ENCODE measurements at places on chromosomes 1 and 21.

GRCh38 chr1:114320586-114320985, 166.9 kb upstream of the SYT6 start:
- DNase-seq = no peak

- no peak for DNase-seq
These were observed 630.0 kb upstream of the ADGRL2 start for GRCh38 chr1:81170721-81171120.

GRCh38 chr1:27333717-27334279, 8.0 kb upstream of the SYTL1 start:
- DNase-seq = no peak

- no peak for DNase-seq
These were observed 11.2 kb upstream of the LORICRIN start for GRCh38 chr1:153248176-153248879.

GRCh38 chr1:207497941-207498340, 2.0 kb downstream of the CR1 start:
- DNase-seq = no peak

GRCh38 chr21:45150638-45151131, 76.3 kb downstream of the ADARB1 start:
- no peak for DNase-seq

DNA sequence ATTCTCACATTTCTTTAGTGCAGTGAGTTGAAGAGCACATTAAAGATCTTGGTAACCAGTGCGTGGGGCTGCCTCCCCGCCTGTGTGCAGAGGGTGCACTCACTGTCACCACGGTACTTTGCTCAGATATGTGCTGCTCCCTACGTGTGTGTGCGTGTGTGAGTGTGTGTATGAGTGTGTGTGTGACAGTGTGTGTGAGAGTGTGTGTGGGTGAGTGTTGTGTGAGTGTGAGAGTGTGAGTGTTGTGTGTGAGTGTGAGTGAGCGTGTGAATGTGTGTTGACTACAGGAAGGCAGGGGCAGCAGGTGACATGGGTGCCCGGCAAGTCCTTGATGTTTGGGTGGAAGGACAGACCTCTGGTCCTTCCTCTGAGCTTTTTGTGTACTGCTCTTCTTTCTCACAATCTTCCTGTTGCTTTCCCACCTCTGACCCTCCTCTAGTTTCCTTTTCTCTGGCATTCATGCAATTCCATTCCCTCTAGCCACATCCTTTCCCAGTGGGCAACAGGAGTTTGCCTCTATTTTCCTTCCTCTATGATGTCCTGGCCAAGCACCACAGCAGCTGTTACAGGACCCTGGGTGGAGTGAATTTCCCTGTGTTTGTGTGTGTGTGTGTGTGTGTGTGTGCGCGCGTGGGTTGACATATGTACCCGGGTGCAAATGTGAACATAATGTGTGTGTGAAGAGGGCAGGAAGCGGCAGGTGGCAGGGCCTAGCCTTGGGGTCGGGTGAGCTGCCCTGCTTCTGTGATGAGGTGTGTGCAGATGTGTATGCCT, 19.8 kb downstream of the LHX4 start:
- no peak for DNase-seq

- DNase-seq = no peak
These were observed 81.7 kb downstream of the DDX20 start for GRCh38 chr1:111837393-111837792.

DNA sequence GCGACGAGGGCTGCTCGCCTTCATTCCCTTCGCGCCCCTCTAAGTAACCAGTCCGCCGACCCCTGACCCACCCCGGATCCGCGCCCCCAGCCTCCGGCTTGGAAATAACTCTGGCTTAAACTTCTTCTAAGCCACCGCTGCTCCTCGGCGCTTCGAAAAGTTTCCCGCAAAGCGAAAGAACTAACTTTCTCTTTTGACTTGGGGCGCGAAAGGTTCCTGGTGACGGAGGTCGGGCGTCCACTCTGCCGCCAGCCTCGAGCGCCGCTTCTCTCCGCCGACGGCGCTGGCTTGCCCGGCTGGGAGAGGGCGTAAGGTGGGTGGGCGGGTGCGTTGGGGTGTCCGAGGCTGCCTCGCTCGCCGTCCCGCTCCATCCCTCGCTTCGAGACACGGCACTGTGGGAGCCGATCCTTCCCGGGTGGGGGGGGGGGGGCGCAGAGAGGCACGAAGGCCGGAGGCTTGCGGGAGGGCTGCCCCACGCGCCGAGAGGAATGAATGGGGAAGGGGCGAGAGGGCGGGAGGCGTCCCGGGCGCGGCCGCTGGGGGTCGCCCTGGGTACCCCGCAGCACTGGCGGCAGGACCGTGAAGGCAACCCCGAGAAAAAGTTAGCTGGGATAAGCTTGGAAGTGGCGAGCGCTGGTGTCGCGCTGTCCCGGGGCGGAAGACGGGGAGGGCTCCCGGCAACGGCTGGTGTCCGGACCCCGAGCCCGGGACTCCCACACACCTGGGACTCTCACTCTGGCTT, 569 bp downstream of the ATF3 start:
- peak; percentile 48 for DNase-seq

DNA sequence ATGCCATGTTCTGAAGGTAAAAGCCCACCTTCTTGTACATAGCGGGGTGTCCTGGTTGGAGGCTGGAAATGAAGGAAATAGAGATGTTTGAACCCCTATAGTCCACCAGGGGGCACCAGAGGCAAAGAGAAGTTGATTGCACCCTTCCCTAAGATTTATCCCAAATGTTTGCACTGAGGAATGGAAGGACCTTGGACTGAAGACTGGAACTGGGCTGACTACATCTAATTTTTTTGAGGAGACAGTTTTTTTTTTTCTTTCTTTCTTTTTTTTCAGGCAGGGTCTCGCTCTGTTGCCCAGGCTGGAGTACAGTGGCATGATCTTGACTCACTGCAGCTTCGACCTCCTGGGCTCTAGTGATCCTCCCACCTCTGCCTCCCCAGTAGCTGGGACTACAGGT, 55.3 kb upstream of the EIF4G3 start:
- peak; percentile 43 for DNase-seq

DNA sequence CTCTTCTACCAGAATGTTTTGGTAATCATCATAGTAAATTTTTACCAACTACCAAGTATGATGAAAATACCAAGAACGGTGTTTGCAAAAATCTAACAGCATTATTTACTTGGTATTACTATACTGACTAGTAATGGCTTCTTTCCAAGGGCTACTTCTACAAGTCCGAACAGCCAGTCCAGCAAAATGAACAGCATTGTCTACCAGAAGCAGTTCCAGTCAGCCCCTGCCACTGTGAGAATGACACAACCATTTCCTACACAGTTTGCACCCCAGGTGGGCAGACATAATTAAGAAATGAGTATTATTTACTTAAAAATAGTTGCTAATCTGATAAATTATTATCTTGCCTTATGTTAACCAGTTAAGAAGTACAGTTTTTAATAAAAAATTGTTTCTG, 33.8 kb upstream of the MYOCOS start:
- no peak for DNase-seq

DNA sequence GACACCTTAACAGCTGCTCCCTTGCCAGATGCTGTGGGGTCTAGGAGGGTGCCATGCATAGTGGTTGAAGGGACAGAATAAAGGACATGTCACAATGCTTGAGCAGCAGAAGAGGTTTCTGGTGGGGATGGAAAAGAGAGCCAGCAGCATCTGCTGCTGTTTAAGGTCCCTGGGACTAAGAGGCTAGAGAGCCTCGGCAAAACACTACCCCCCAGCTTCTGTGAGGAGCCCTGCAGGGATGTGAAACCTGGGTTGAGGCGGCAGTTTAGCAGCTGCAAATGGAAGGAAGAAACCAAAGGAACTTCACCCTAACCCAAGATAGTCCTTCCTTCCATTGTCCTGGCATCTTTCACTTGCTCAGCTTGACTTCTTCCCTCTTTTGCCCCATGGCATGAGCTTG, 39.4 kb downstream of the PLXNA2 start:
- DNase-seq = no peak

DNA sequence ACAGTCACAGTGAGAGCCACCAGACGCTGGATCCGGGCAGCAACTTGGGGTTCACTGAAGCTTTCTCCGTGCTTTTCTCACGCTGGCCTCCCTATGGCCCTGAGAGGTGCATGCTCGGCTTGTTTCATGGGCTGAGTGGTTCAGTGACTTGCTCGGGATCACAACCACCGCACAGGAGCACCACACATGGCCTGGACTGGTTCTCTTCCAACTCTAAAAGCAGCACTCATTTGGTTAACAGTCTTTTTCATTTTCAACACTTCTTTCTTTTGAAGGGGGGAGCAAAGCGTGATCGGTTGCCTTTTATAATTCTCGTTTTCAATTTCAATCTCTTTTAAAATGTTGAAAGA, 26.2 kb downstream of the UBIAD1 start:
- no peak for DNase-seq

DNA sequence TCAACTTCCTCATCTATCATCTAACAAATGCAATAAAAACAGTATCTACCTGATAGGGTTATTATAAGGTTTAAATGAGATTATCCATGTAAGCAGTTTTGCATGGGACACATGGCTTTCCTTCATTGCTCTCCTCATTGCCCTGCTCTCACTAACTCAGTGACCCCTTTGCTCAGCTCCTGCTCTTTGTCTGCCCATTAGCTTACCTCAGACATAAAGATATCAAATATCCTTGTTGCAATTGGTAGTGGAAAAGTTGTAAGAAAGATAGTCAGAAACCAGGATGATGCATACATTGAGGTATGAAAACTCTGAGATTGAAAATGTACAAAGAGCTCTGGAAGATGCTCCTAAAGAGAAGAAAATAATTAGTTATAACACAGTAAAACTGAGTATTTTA, 89.8 kb downstream of the EVI5 start:
- DNase-seq = no peak

DNA sequence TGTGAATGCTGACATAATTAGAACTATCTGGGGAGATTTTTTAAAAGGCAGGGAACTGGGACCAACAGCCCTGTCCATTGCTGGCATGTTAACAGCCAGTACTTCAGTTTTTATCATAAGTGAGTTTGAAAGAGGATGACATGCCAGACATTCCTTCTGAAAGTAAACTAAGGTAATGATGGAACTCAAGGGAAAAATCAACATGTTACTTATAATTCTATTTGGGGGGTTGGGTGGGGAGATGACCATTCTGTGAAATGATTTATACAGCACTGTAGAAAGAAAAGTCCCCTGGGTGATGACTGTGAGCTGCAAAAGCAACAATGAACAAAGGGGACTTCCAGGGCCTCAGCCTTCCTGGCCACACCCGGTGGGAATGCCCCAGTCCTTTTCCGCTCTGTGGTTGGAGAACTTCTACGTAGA, 5.4 kb upstream of the LAMC2 start:
- DNase-seq = no peak

DNA sequence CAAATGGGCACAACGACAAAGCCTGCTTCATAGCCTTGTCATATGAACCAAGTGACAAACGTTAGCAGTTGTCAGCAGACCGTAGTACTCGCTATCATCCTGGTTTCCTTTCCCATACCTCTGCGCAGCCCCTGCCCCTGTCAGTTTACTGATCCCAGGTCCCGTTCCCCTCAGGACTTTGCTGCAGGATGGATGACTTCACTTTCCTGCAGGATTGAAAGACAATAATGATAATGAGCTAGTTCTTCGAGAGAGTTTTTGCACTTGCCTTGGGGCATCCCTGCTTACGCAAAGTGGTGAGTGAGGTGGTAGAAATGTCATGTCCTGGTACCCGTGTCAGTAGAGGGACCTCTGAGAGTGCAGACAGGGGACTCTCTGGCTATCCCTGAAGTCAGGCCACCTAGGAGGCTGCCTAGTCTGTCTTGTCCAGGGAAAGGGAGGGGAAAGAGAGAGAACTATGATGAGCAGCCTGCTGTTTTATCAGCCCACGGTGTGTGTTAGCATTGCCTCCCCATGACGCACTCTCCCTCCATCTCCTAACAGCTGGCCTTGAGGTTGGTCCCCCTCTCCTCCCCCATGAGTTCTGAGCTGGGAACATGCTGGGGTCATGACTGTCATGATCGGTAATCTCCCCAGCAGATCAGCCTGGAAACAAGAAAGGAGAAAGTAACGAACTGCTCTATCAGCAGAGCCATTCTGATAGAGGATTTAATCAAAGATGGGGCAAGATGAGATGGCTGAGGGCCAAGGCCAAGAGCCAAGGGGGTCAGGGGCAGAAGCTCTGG, 53.7 kb downstream of the ELK4 start:
- no peak for DNase-seq

DNA sequence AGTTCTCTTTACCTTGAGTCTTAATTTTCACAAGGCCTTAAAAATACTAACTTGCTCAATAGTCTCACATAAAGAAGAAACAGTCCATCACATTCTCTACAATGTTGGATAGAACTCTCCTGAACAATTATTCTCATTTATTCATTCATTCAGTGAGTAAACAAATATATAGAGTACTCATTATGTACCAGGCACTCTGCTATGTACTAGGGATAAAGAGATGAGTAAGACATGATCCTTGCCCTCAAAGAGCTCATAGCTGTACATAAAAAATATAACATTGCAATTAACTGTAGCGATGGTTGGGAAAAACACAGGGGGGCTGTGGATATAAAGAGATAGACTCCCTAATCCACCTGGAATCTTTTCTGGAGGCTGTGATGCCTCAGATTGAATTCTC, 586.9 kb upstream of the BEND5 start:
- DNase-seq = no peak
